MG63 (cell line): ENCODE measurements at places on chromosomes 3 and 15. TPM values are rescaled to one million over a fixed set of nuclear protein-coding genes. Genes with fewer than 3 reads are reported as not detected.

DNA sequence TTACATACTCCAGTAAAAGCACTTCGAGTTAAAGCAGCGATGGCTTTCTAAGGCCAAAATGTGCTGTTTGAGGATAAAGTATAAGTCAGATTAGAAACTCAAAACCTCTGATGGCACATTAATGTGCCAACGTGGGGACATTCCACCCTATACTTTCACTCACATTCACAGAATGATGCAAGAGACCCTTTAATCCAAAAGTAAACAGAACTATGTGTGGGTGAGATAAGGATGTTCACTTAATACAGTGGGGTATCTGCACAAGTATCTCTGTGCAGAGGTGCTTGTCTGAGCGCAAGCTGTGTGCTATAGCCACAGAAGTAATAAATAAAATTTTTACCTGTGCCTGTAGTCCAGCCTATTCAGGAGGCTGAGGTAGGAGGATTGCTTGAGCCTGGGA is 100.3 kb upstream of the CHL1 start:
- no peak for DNase-seq

The CCR4 gene
- not detected in 2 replicates for total RNA-seq

DNA sequence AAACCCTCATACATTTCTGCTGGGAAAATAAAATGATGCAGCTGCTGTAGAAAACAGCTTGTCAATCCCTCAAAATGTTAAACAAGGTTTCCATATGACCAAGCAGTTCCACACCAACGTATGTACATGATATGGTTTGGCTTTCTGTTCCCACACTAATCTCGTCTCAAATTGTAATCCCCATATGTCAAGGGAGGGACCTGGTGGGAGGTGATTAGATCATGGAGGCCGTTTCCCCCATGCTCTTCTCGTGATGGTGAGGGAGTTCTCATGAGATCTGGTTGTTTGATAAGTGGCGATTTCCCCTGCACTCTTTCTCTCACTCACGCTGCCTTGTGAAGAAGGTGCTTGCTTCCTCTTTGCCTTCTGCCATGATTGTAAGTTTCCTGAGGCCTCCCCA is 100.6 kb upstream of the SLC24A5 start:
- DNase-seq = no peak

GRCh38 chr3:65851827-65852226 is 186.9 kb downstream of the MAGI1 start:
- DNase-seq = no peak

DNA sequence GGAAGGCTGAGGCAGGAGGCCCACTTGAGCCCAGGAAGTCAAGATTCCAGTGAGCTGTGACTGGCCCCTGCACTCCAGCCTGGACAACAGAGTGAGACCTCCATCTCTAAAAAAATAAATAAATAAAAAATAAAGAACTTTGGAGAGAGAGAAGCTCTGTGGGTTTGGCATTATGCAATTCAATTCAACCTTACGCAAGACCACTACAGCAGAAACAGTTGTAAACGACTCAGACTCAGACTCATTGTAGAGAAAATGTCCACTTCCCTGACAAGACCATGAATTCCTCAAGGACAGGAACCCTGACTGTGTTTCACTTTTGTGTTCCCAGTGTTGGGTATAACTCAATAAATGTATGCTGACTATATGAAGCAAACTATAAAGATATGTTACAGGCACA is 90.3 kb upstream of the C3orf80 start:
- DNase-seq = no peak

GRCh38 chr15:32956006-32956405 is 238.2 kb downstream of the GREM1 start:
- peak; percentile 51 for DNase-seq

- DNase-seq = peak; percentile 9
Observed at GRCh38 chr15:75577401-75578172, 1.5 kb downstream of the PTPN9 start.

- no peak for DNase-seq
Observed at GRCh38 chr3:22421589-22421988, 670.6 kb upstream of the ZNF385D start.

- no peak for DNase-seq
Observed at GRCh38 chr15:29969562-29970401, 113.0 kb upstream of the GOLGA8J start.

DNA sequence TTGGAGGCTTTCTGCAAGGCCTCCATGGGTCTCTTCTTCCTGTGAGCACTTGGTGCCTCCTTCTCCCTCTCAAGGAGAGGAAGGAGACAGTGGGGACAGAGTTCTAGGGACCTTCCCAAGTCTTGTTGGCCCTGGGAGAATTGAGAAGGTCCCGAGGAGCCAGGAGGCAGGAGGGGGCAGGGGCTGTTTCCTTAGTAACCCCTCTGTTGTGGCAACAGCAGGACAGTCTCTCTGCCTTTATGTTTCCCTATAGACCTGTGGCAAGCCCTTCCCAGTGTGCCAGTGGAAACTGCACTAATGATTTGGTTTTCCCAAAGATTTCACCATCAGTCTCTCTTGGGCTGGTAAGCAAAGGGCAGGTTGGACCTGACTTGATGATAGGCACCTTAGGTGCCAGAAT is 87.8 kb upstream of the GALNT15 start:
- DNase-seq = no peak

DNA sequence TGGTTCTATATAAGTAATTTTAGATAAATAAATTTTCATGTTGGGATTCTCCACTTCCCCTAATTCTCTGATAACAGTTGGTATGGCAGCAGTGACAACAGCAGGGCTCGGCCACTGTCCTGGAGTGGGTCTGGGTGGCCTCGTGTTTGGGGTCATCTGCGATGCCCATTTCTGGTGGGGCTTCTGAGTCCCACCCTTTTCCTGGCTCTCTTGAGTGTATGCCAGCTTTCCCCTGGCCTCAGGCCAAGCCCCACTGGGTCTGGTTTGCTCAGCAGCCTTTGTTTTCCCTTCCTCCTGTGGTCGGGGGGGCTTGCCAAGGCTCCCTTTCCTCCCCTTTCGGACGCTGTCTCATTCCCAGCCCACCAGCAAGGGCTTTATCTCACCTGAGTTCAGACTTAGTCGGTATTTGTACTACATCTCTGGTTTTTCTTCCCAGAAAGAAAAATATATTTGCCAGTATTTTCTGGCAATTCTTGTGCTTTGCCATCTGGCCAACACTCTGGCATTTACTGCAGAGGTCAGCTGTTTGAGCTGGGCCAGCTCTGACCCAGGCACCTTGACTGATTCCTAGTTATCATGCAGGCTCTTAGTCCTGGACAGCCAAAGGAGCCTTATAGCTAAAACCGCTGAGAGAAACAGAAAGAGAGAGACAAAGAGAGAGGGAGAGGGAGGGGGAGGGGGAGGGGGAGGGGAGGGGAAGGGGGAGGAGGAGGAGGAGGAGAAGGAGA is 35.2 kb downstream of the MYZAP start:
- DNase-seq = no peak

The KNG1 gene
- total RNA-seq = not detected in 2 replicates

GRCh38 chr3:111277226-111277625 is 205.6 kb downstream of the NECTIN3 start:
- DNase-seq = no peak

DNA sequence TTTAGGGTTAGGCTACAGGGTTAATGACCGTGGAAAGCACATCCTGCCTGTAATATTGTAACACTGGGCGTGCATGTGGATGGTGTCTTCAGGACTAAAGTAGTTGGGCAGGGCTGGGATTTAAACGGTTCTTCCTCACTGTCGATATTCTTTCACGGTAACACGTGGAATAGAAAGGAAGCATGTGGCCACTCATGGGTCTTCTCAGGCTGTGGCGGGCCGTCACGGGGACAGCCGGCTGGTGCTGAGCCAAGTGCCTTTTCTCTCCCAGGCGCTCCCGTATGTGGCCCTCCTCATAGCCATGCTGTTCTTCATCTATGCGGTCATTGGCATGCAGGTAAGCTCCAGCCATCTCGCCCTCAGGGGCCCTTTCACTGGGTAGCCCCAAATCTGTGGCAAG is 73.7 kb downstream of the CHDH start:
- no peak for DNase-seq

- DNase-seq = peak; percentile 60
Observed at GRCh38 chr3:45597171-45597570, 2.6 kb downstream of the LIMD1 start.

The TGM5 gene
- total RNA-seq = 0.07 TPM in 1 of 2 replicates, not detected in the other

- no peak for DNase-seq
Observed at GRCh38 chr3:33581666-33582065, 136.4 kb downstream of the CLASP2 start.

DNA sequence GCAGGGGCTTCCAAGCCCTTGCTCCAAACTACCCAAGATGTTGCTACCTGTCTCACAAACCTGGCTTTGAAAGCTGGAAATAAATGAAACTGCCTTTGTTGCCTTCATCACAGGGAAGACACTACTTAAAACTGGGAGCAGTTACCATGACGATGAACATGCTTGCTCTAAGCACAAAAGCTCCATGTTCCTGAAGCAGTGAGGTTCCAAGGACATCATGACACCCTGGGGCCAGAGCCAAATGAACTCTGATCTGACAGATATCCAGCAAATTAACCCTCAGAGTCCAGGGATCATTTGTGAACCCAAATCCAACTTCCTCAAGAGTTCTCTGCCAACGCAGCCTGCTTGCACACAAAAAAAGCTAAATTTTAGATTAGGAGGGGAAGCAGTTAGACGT is 10.7 kb downstream of the TRAIP start:
- no peak for DNase-seq

GRCh38 chr3:61903074-61903473 is 341.7 kb downstream of the PTPRG start:
- DNase-seq = no peak

The CALML4 gene
- total RNA-seq = 0.82 and 3.3 TPM in 2 replicates

GRCh38 chr15:83695246-83695645 is 41.3 kb downstream of the ADAMTSL3 start:
- no peak for DNase-seq

GRCh38 chr3:184616436-184616835 is 54.9 kb downstream of the EPHB3 start:
- no peak for DNase-seq

The A4GNT gene
- total RNA-seq = not detected in 2 replicates

DNA sequence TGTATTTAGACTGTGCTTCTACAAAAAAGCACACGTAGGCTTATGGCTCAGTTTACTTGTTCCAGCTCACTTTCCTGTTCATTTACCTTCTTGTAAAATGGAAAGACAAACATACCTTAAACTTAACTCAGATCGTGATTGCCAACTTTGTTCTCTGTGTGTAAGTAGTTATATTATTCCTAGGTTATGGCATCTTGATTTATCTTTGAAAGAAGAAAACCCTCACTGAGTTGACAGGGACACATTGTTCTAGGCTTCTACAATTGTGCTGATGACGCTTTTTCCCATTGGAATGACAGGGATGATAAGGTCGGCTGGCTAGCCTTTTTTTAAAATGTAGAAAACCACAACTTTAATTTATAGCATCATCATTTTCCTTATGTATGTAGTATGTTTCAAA is 140.7 kb downstream of the IGF1R start:
- DNase-seq = no peak

DNA sequence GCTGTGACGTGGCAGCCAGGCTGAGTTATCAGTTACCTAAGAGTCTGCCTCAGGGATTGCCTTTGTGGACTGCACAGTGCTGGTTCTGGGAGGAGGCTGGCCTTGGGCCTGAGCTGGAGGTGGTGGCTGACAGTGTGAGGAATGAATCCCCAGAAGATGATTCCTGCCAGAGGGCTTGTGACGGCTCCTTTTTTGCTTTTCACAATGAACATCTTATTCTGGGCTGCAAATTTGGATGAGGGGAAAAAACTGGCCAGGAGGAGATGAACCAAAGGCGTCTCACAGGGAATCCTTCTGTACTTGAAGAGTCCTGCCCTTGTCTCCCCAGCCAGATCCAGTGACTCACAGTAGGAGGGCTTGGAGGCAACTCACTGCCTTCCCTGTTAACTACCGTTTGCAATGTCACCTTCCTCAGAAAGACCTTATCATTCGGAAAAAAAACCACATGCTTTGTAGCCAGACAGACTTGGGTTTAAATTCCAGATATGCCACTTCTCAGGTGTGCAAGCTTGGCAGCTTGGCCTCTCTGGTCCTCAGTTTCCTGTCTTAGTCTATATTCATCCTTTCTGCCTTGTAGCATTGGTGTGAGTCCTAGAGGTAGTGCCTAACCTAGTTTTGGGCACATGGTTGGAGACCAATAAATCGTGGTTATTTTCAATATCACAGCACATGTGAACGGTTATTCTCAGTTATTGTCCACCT is 19.1 kb downstream of the ST6GAL1 start:
- no peak for DNase-seq

DNA sequence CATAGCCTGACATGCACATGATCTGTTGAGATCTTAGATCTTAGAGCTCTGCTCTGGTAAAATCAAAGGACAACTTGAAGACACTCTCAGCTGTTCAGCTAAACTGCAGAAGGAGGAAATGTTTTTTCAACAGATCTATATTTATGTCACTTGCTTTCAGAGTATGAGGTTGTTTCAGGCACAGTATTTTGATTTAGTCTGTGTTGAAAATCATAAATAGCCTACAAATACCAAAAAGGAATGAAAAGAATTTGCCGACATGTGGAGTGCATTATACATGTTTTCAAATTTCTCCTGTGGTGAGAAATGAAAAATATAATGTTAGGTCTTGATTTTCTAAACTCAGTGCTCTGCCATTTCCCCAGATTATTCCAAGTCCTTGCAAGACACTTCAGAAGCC is 1118.4 kb downstream of the TBL1XR1 start:
- no peak for DNase-seq

GRCh38 chr3:27590437-27591298 is 106.5 kb upstream of the SLC4A7 start:
- no peak for DNase-seq

GRCh38 chr3:148223266-148223665 is 474.4 kb upstream of the AGTR1 start:
- peak; percentile 36 for DNase-seq

The LAMB2 gene
- 32.7 and 99.4 TPM in 2 replicates for total RNA-seq

DNA sequence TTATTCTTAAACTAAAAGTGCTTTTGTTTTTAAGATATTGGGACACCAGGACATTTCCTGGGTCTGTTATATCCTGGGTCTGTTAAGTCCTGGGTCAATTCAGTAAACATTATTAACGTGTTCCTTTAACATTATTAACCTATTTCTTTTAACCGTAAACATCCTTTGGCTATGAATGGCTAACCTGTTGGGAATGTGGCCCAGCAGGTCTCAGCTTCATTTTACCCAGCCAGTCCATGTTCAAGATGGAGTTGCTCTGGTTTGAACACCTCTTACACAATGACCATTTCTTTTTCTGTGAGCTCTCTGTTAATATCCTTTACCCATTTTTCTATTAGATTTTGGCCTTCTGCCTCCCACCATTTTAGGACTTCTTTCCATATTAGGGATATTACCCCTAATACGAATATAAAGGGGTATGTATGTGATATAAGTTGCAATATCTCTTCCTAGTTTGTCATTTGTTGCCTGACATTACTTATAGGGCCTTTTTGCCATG is 88.9 kb upstream of the NEDD4 start:
- DNase-seq = no peak

- DNase-seq = peak; percentile 24
Observed at GRCh38 chr3:30578479-30578878, 27.9 kb upstream of the TGFBR2 start.

GRCh38 chr15:72307026-72307425 is 12.9 kb downstream of the CELF6 start:
- DNase-seq = no peak

The FBXW12 gene
- total RNA-seq = not detected in 2 replicates

The SLC9C1 gene
- not detected in 2 replicates for total RNA-seq

DNA sequence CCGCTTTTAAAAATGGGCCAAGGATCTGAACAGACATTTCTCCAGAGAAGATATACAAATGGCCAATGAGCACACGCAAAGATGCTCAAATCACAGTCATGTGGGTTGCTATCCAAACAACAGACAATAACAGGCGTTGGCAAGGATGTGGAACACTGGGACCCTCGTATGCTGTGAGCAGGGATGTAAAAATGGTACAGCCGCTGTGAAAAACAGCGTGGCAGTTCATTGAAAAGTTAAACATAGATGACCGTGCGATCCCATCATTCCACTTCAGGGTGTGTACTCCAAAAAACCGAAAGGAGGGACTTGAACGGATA is 6.7 kb upstream of the LRRC15 start:
- no peak for DNase-seq
